Activated T-helper 1 cell treated with anti-CD3 and anti-CD28 coated beads, Interleukin-2, amount 50 U/mL, for 16 hours (primary cell): ENCODE measurements at places on chromosomes 12 and 14.

- no peak for DNase-seq
Measured at GRCh38 chr12:18580291-18580690, 157.5 kb downstream of the PLCZ1 start.

GRCh38 chr12:49232940-49233841 lies 31.7 kb upstream of the TUBA1C start:
- DNase-seq, result no peak

DNA sequence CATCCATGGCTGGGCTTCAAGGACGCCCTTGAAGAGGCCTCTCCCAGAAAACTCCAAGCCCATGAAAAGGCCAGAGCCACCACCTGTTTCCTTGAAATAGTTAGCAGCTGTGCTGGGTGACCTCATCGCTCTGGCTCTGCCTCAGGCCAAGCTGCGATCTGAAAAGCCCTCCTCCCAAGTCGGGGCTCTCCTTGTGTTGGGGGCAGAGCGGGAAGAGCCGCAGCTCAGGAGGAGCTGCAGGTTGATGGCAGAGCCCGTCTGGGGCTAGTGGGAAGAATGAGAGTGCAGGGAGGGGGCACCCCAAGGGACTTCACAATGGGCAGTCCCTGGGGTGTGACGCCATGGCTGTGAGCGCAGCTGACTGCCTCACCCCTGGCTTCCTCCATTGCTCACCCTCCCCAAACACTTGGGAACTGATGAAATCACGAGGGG lies 50.0 kb upstream of the STON2 start:
- no peak for DNase-seq

- no peak for DNase-seq
Measured at GRCh38 chr14:82441270-82441669, 907.6 kb upstream of the SEL1L start.
